ENCODE measurements at places on chromosomes 12 and 14.

GRCh38 chr12:62021808-62022207, 238.4 kb upstream of the USP15 start:
- DNase-seq, result no peak

DNA sequence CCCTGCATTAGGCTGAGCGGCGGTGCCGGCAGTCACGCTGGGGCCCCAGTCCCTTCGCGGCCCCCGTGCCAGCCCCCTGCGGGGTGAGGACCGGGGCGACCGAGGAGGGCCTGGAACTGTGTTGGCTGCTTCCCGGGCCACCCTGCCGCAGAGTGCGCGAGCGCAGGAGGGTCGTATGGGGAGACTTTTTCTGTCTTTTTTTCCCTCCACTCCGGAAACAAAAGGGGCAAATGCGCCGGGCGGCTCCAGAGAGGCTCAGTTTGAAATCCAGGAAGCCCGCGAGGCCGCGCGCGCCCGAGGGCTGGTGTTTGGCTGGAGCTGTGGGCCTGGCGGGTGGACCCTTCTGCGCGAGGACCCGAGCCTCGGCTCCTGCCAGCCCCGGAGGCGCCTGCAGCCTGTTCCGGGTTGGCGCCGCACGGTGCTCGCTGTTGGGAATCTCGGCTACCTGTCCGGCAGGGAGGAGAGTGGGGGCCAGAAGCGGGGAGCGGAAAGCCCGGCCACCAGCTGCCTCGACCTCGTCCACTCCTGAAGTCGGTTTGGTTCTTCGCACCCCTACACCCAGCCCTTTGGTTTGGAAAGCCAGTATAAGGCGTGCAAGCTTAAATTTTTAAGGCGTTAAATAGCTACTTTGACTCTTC, 638 bp downstream of the PLEKHG3 start:
- DNase-seq, result no peak

GRCh38 chr12:123388951-123389559, 5.1 kb downstream of the KMT5A start:
- no peak for DNase-seq

DNA sequence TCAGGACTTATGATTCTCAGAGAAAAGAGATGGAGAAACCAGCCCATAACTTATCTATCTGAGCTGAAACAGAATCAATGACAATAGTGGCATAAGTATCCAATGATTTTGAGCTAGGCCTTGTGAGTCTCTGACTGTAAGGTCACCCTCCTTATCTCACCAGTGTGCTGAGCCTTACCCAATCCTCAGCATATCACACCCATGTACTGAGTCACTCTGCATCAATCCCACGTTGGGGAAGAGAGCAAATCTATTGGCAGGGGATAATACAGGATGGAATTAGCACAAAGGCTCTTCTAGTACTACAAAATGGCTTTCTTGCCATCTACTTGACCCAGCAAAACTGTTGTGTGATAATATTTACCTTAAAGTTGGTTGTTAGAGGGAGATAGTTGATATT, 997.8 kb downstream of the NRXN3 start:
- DNase-seq, result no peak

DNA sequence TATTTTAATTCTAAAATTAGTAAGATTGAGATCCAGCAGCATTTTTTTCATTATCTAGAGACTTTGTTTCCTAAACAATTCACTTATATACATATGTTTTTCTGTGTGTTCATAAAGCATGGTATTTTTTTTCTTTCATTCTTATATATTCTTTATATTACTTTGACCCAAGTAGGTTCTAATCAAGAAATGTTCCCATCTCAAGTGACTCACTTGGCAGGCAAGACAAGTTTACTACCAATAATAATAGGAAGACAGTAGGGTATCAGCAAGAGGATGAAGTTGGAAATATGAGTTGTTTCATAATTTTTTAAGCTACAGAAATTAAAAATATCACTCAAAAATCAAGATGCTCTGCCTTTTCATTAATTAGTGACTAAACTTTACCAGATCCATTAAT, 613.4 kb upstream of the ATP2B1 start:
- no peak for DNase-seq

GRCh38 chr12:52865090-52865944, 16.5 kb upstream of the KRT78 start:
- peak; percentile 89 for DNase-seq

DNA sequence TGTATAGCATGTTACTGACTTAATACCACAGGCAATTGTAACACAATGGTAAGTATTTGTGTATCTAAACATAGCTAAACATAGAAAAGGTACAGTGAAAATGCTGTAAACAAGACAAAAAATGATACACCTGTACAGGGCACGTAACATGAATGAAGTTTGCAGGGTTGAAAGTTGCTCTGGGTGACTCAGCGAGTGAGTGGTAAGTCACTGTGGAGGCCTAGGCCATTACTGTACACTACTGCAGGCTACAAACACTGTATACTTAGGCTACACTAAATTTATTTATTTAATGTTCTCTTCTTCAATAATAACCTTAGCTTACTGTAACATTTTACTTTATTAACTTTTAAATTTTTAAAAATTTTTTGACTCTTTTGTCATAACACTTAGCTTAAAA, 158.4 kb downstream of the IPO8 start:
- DNase-seq, result no peak

DNA sequence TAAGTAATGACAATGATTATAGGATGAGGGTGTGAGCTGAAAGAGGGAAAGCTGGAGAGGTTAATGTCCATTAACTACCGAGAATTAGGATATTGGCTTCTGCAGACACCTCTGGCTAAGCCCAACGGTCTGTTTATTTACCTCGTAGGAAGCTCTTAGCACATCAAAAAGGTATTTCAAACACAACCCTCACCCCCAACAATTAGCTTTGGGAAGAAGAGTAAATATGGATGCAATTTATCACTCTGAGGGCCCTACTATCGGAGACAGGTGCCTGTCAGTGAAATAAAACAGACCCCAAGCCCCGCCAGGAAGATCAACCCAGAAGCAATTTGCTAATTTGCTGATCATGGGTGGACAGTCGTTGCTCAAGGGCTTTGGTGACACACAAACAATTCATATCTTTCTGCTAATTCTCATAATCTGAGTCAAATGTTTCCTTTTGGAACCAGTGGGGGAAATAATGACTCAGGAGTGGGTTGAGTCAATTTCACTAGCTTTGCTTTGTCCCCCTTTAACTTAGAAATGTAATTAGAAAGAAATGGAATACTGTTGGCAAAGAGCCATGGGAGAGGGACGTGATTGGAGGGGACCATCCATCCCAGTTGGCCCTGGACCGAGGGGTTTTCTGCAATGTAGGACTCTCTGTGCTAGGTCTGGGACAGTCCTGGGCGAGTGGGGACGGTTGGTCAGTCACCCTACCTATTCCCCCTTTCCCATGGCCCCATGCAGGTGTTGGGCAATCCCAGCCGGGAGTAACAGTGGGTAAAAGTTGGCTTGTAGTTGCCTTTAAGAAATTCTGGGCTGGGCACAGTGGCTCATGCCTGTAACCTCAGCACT, 99.1 kb upstream of the MED13L start:
- no peak for DNase-seq

DNA sequence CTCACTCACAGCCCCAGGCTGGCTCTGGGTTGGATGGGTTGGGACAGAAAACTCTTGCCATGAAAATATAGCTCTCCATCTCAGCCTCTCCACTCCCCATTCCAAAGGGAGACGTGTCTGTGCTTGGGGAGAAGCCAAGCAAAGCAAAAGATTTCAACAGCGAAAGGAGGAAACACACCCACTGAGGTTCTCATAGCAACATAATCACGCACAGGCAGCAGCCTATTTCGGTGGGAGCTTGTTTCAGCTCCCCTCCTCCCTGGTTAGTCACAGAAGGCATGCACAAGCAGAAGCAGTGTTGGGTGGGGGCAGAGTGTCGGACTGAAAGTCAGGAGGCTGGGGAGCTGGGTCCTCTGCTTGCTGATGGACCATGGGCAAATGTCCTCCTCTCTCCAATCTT, 1.9 kb upstream of the PRMT8 start:
- no peak for DNase-seq

DNA sequence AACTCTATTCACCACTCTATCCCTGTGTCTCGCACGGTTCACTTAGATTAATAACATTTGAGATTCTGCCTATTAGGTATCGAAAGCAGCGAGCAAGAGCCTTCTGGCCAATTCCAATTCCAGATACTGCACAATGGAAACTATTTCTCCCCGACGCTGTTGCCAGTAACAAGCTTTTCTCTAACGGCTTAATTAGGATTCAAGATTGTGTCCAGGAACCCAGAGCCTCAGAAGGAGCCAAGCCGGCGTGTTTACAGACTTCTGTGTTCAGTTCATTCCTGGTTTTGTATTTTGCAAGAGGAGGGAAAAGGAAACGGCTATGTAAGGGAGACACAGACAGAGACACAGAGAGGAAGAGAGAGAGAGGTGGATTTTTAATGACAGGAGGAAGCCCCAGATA, 185.6 kb downstream of the DICER1 start:
- peak; percentile 21 for DNase-seq

DNA sequence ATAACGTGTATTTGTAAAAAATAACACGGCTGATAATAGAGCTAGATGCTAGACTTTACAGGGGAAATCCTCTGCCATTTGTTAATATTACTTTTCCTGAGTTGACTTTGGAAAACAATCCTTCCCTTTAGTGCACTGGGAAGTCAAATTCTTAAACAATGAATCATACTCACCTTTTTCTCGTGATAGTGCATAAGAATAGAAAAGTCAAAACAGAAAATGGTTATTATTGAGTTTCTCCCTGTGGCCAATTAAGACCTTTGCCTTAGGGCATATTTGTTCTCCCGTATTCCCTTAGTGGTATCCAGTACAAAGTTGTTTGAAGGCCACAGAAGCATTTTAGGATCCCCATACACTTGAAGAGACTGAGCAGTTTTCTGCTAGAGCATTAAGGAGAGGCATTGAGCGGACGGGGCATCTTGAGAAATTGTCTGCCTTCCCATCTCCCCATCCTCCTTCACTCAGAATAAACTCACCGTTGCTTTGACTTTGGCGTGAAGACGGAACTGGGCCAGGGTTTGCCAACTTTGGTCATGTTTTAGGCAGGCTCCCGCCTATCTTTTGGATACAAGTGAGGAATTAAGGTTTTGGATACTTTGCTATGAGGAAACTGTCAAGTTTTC, 171.3 kb downstream of the TMTC2 start:
- DNase-seq, result no peak

DNA sequence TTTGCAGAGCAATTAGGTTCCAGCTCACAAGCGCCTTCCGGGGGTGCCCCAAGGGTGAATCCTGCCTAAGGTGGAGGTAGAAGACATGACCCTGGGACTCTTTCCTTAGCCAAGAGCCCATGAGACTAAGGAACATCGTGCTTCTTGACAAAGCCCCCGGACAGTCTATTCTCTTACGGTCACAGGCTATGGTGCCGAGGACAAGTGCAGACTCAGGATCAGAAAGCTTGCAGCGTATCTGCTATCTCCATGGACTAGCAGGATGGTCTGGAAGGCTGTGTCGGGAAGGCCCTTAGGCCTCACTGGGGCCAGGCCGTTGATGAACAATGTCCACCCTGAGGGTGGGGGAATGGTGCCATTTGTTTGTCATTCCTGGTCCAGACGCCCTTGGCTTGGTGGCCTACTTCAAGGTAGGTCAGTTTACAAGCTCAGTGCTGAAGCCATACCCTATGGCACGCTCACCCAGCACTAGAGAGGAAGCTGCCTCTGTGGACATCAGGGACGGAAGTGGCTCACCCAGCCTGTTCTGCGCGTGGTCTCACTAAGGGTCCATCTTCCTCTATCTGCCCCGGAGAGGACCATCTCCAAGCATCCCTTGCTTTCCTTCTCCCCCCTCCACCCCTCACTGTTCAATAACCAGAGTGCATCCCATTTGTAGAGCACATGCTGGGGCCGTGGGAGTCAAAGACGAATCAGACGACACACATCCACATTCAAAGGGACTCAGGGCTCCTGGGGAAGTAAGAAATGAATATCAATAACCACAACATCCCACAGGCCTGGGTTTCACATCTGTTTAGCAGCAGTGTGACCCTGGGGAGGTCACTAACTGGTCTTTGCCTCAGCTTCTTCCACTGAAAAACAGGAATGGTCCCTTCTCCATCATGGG, 45.0 kb upstream of the IQSEC3 start:
- DNase-seq, result peak; percentile 84

- no peak for DNase-seq
These were observed 5.1 kb downstream of the SHMT2 start for GRCh38 chr12:57234571-57235016.

GRCh38 chr14:64434528-64434927, 30.8 kb upstream of the AKAP5 start:
- DNase-seq, result no peak

DNA sequence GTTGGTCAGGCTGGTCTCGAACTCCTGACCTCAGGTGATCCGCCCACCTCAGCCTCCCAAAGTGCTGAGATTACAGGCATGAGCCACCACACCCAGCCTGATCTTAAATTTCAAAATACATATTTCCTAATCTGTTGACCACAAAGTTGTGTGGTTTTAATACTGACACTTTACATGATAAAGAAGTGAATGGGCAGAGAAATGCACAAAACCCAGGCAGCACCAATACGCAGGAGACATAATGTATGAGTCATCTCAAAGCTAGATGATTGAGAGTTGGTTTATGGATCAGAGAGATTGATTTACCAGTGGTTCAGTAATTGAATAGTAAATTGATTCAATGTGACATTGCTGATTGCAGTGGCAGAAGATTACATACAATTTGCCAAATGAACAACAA, 19.2 kb upstream of the PPP2R5E start:
- no peak for DNase-seq

DNA sequence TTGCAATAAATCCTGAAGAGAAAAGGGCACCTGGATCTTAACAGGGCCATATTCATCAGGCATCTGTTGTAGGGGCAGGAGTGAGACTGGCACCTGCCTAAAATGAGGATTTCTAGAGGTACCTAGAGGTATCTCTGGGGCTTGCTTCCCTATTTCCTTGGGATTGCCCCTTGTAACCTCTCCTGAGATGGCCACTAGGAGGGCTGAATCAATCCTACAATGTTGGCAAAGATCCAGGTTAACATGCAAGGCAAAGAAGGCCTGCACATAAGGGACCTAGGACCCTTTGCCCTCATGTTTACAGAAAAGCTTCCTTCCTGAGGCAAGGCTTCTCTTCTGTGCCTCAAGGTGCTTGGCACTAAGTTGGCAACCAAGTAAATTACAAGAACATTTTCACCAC, 25.8 kb upstream of the CLEC4E start:
- DNase-seq, result no peak

DNA sequence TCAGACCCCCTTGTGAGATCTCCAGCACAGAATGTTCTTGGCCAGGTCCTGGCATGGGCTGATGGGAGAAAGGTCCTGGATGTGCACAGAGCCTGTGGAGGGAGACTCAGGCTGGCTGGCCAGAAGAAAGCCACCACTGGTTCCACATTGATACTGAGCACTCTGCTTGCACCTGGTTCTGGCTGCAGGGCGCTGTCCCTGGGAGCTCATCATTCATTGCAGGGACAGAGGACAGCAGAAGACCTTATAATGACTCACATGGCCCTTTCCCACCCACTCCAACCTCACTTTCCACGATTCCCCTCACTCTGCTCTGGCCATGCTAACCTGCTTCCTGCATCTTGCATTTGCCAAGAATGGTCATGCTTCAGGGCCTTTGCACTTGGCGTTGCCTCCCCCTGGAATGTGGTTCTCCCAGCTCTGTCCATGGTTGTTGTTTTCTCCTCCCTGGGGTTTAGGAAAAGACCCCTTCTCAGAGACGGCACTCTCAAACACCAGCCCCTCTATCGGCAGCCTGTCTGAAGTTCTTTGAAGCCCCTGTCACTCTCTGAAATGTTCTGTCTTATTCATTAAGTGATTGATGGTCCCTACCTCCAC, 10.3 kb downstream of the KRT7 start:
- no peak for DNase-seq

- no peak for DNase-seq
These were observed 106.0 kb downstream of the TXNDC16 start for GRCh38 chr14:52446355-52446754.

- DNase-seq, result no peak
These were observed 3.7 kb downstream of the USP44 start for GRCh38 chr12:95547522-95548055.

All from osteocyte (in vitro differentiated cells).